NCI-H460 (cell line): ENCODE measurements at places on chromosomes 11 and 22. TPM values are rescaled to one million over a fixed set of nuclear protein-coding genes. Genes with fewer than 3 reads are reported as not detected.

The TSSK2 gene
- not detected in 2 replicates for total RNA-seq

The SHISA8 gene
- total RNA-seq: not detected in 2 replicates

The APOA5 gene
- total RNA-seq: not detected in 2 replicates

The CARD18 gene
- total RNA-seq: not detected in 2 replicates

The CCND1 gene
- total RNA-seq: 52.4 and 63.6 TPM in 2 replicates

The B4GALNT4 gene
- total RNA-seq: 8.1 and 8.6 TPM in 2 replicates

The TEX54 gene
- not detected in 2 replicates for total RNA-seq
